ENCODE measurements at places on chromosomes 4 and X. TPM values are rescaled to one million over a fixed set of nuclear protein-coding genes. Genes with fewer than 3 reads are reported as not detected.

GRCh38 chr4:16466581-16466980, 240.3 kb upstream of the TAPT1 start:
- DNase-seq: no peak

- DNase-seq: no peak
These were observed 40.4 kb upstream of the DDX53 start for GRCh38 chrX:22959204-22959920.

DNA sequence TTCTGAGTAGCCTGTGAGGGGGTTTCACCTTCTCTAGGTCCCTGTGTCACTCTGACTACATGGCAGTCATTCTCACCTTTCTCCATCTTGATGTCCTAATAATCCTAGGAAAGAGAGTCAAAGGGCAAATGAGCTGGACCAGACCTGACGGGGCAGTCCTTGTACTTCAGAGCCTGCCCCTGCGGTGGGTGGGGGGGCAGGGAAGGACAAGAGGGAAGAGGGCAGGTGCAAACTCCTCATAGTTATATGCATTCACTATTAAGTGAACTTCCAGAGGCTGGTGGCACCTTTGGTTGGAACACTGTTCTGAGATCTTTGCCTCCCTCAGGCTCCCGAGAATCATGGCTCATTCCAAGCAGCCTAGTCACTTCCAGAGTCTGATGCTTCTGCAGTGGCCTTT, at the start of gene AWAT1:
Gene AWAT1 (plus strand): TSS at position 301 of the 400 bp plus-strand sequence. CDS start 41 bp downstream, at position 342.
- no peak for DNase-seq

GRCh38 chr4:145589916-145590702, 29.1 kb upstream of the MMAA start:
- DNase-seq: no peak

The NUP62CL gene
- 15.0 TPM for polyA plus RNA-seq

The PDLIM3 gene
- polyA plus RNA-seq: 2.2 TPM

DNA sequence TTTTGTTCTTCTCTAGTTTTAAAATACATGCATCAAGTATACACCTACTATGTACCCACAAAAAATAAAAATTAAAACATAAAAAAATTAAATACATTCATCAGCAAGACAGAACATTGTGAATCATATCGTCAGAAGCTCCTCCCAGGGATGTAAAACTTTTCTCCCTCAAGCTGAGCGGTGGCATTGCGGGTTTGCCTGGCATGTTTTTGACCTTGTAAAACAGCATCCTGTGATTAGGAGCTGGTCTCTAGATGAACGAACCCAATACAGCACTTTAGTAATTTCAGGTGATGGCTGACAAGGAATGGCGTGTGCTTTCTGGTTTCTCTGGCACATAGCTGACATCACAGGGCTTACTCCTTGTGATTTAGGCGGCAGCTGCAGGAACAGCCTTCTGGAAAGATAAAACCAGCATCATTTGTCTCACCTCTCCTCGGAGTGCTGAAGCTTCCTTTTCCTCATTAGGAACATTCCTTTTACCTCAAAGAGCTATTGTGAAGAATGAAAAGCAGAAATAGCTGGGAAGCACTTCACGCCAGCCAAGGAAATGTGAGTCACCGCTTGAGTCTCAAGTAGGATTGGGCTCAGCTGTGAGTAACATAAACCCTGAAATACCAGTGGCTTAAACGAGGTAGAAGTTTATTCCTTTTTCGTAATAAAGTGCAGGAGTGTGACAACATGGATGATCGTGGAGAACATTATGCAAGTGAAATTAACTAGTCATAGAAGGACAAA, 44.3 kb downstream of the NYX start:
- DNase-seq: no peak

DNA sequence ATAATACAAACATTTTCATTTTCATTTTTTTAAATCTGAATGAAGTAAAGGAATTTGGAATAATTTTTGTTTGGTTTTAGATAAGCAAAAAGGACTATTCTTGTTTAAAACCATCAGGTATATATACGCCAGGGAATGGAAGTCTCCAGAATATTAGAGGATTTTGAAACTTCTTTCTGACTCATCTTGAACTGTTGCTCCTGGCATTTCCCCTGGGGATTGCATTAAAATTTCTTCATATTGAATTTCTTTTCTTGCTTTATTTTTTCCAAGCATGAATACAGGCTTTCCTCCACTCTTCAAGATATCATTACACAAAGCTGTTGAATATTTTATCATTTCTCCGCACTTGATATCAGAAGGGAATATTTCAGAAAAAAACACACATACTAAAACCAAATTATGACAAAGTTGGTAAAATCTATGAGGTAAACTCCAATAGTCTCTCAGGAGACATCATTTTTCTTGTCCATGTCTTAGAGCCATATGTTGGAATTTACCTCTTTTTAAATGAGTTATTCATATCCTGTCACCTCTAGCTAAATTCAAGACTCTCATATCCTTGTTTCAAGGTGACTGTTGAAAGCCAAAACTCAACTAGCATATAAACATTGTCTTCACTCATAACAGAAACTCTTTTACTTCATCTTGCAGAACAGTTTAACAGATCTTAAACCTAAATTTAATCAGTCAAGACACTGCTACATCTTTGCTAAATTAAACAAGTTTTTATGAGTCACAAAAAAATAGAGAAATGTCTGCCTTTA, 20.7 kb upstream of the CSN1S1 start:
- no peak for DNase-seq

DNA sequence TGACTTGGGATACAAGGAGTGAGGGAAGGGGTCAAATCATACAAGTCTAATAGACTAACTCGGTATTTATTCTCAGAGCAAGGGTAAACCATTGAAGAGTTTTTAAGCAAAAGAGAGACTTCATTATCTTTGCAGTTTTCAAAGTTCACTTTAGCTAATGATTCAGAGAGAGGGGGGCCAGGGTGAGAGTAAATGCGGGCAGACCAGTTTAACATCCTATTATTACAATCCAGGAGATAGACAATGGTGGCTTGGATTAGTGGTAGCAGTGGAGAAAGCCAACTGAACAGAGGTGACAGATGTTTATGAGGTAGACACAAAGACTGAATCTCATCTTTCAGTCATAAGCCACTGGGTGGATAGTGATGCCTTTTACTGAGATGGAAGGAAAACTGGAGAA, 57.9 kb downstream of the CPEB2 start:
- no peak for DNase-seq

DNA sequence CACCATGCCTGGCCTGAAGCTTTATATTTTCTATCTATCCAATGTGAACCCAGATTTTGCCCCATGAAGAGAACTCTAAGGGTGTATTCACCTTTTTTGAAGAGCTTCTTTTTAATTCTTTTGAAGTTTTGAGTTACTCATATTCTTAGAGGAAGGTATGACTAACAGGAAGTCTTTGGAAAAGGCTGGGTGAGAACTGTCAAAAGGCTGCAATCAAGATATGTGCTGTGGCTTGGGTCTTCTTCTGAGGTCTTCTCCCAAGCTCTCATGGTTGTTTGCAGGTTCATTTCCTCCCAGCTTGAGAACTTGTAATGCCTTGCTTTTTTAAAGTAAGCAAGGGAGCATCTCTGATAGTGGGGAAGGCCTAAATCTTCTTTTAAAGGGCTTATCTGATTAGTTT, 3.1 kb upstream of the C4orf17 start:
- no peak for DNase-seq

GRCh38 chrX:39308126-39308525, 506.9 kb downstream of the MID1IP1 start:
- DNase-seq: no peak

DNA sequence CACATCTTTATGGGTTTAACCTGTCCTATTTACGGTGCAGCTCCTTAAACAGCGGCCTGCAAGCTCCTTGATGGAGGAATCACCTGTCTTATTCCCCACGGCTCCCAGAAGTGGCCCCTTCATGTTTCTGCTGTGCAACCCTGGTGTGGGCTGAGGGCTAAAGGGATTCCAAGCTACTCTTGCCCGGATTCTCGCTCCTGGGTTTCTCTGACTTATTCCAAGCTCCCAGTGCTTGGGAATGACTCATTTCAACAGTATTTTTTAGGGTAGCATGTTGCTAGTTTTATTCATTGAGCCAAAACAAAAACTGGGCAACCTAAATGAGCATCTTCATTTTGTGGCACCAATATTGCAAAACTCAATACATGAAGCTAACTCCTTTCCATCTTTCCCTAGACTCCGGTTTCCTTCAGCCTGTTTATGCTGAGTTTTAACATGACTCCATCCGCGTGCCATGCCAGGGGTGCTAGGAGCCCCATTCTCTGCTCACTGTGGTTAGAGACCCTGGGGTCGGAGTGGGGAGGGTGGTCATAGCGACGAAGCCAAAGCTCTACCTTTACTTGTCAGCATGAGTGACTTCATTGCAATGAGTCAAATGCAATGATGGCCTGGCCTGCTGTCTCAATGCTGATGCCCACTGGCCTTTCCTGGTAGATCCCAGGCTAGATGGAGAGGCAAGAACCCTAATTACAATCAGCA, 349.7 kb downstream of the NR3C2 start:
- DNase-seq: no peak

The VCX2 gene
- polyA plus RNA-seq: not detected

- DNase-seq: no peak
These were observed 140.1 kb downstream of the BTC start for GRCh38 chr4:74654230-74654681.

- DNase-seq: no peak
These were observed 120.5 kb downstream of the HS6ST2 start for GRCh38 chrX:132837967-132838366.

DNA sequence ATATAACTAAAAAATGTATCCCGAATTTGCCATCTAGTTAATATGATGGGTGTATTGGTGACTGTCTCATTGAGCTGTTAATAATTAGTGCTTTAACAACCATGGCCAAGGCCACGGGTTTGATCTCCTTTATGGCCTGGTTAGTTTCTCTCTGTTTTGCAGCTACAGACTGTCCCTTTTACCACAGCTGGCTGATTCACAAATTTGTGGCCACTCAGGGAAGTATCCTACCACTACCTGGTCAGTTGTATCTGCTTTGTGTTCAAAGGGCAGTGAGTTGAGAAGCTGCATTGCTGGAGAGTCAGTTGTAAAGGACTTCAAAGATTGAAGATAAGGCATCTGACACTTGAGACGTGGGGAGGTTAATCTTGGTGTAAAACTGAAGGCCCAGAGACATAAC, 219.1 kb upstream of the BMP3 start:
- DNase-seq: no peak

DNA sequence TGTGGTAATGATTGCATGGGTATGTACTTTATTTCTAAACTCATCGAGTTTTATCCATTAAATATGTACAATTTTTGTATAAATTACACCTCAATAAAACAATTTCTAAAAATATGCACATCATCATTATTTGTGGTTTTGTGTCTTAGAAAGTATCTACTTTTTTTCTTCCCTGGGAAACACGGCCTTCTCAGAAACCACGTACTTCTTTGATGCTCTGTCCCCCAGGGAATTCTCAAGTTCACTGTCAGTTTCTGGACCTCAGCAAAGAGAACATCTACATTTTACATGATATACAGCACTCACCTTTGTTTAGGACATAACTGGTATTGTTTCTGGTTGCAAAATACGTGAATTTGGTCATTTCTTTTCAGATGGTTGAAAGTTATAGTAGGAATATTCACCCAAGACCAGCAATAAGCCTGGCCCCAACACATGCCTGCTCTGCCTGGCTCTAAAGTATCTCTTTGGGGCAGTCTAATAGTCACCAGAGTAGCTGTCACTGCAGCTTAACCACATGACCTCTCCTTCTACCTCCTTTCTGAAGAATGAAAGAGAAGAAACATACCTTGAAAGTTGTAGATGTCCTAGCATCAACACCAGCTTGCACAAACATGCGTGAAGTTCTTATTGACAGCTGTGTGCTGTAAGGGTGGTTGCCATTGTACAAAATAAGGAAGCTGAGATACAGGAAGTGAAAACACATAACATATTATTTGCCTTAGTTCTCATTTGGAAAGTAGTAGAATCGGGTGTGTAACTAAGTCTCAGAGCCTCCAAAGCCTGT, 48.4 kb upstream of the SPANXN4 start:
- no peak for DNase-seq

- DNase-seq: no peak
These were observed 814 bp upstream of the MMAA start for GRCh38 chr4:145618210-145618931.

- DNase-seq: no peak
These were observed 26.4 kb upstream of the LAP3 start for GRCh38 chr4:17550549-17550948.

DNA sequence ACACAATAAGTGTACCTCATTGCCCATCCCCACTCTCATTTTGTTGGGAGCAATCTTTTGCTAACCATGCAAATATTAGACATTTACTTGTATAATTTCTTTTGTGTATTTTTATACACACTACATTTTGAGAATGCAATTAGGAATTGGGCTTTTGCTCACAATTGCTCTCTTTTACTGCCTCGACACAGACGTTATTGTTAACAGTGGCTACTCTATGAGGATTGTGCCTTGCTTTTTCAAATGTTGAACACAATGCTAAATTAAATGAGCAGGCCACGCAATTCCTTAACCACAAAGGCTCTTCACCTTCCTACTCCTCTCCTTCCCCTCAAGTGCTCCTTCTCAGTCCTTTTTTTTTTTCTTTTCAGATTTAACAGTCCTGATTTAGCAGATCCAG, 42.8 kb upstream of the HPF1 start:
- no peak for DNase-seq
